ENCODE measurements at places on chromosomes 5 and 9.

- no peak for DNase-seq
Measured at GRCh38 chr9:126361810-126362238, 35.2 kb downstream of the MVB12B start.

DNA sequence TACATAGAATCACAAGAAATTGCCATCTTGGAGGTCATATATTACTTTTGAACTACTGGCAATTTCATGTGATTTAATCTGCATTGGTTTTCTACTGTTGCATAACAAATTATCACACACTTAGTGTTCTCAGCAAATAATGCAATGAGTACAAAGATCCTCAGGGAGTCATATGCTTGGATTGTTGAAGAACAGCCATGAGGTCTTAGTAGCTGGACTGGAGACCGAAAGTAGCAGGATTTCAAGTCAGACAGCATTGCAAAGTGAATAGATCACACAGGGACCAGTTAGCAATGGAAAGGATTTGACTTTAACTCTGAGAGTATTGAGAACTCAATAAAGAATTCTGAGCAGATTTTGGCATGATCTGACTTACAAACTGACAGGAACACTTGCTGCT, 32.2 kb upstream of the FRMD3 start:
- DNase-seq: no peak

DNA sequence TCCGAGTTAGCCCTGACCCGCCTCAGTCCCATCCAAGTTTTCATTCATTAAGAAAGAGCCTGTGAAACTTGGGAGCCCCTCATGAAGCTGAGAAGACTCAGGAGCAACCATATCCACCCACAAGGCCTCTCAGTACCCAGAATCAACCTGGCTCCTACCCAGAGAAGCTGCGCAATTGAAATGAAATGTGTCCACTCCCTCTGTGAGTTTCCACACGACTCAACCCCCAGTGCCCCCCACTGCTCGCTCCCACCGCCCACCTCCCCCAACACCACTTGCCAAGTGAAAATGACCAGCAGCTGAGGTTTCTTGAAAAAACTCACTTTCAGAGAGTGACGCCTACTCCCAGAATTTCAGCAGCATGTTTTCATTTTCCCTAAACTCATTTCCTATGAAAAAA, 104.6 kb downstream of the CDK5RAP2 start:
- DNase-seq: no peak

- DNase-seq: no peak
Measured at GRCh38 chr9:12884736-12885395, 110.0 kb downstream of the LURAP1L start.

DNA sequence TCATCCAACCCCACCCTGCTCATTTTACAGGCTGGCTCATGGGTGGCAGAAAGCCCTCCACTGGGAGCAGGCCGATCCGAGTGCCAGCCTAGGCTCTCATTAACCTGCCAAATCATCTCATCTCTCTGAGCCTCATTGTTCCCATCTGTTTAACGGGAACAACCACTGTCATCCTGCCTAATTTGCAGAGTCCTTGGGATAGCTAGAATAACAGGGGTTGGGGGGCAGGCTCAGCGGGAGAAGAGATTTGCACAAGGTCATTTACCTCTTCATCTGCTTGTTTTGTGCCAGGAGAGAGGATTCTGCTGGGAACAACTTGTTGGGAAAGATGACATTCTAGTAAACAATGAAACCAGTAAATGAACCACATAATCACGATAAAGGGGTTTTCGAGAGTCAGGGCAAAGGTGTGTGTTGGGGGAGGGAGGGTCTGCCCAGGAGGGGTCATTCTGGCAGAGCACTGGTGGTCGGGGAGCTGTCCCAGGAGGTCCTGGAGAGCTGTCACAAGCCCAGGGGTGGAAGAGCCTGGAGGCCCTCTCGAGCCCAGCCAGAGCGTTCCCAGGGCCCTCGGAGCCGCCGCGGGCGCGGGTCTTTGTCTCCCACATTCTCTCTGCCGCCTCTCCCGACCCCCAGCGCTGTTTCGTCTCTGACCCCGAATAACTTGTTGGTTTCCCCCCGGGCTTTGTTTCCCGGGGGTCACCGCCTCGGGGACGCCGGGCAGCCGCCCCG, 22.8 kb upstream of the NDST1 start:
- DNase-seq: no peak

- no peak for DNase-seq
Measured at GRCh38 chr9:106745457-106745856, 117.5 kb upstream of the ZNF462 start.

DNA sequence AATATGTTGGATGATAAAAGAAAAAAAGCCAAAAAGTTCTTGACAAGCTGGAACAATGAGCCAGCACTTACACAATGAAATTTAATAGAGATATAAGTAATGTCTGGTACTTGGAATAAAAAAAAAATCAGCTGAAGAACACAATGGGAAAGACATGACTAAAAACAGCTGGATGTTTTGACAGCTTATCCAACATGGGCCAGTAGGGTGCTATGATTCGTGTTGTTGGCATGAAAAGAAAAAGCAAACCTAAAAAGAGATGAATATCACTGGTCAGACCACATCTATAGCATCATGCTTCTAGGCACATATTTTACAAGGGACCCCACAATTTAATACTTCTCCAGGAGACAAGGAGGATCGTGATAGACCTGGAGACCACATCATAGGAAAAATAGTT, 175.3 kb downstream of the ARL15 start:
- DNase-seq: no peak

DNA sequence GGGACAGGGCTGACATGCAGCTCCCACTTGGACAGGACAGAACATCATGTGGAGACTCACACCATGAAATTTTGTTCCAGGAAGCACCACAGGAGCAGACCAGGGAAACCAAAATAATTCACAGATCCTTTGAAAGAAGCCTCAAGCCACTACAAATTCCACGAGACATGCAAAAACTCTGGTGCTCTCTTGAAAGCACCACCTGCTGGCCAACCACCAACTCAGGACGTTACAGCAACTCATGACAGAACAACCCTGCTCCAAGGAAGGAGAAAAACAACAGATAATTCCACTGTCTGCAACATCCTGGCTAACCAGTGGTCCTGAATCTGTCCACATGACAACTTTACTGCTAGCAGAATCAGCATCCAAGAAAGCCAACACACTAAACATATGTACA, 516.0 kb downstream of the SPATA31D1 start:
- DNase-seq: no peak

DNA sequence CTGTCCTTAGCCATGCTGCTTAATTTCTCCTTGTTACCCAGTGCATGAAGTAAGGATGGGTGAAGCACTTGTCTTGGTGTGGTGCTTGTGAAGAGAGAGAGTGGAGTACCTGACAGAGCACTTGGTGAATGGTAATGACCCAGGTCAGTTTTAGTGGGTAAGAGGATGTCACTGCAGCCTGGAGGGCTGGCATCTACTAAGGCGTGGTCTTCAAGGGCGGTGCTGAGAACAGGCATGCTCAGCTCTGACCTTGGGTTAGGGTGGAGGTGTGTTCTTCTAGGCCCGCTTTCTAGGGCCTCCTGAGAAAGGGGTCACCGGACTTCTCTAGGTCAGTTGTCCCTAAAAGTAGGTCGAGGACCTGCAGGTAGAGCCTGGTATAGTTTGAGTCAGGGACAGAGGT, 25.7 kb downstream of the SH3GL2 start:
- DNase-seq: no peak

DNA sequence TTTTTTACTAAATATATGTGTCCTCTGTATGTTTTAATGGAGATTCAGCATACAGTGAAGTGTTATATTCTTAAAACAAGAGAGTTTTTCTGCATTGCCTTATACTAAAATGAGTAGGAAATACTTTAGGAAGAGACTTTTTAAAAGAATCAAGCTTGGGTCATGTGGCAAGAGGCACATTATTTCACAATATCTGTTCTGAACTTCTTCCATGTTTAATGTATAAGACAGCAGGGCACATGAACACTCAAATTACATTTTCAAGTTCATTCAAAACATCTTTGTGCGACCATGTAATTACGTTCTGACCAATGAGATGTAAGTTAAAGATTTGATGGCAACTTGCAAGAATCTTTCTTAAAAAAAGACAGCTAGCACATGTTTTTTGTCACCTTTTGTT, 1055.9 kb downstream of the NR2F1-AS1 start:
- no peak for DNase-seq

DNA sequence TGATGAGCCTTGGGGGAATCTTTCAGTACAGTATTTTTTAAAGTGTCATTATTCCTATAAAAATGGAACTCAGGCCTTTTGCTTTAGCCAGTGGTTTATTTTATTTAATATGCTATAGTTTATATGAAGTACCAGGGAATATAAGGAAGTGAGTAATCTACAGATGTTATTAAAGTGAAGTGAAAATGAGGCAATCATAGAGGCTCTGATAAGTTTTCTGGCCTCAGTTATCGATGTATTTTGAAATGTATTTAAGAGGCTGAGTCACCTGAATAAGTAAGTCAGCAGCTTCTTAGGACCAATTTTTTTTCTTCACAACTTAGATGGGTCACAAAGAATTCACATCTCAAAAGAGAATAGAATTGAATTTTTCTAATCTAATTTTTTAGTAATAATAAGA, 829.0 kb downstream of the DNAH5 start:
- DNase-seq: no peak

DNA sequence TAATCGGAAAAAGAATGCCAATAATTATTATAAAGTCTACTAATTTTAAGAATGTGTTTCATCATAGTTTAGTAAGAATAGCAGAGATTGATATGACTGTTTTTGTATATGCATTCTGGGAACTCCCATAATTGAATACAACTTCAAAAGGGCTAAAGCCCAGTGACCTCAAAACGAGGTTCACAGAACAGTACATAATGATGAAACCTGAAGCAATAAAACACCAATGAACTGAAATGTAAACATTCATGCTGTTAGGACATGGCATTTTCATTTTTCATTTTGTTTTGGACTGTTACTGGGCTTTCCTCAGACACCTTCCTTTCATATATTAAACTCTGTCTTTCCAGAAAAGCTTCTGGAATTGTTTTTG, 684 bp upstream of the JMY start:
- no peak for DNase-seq

DNA sequence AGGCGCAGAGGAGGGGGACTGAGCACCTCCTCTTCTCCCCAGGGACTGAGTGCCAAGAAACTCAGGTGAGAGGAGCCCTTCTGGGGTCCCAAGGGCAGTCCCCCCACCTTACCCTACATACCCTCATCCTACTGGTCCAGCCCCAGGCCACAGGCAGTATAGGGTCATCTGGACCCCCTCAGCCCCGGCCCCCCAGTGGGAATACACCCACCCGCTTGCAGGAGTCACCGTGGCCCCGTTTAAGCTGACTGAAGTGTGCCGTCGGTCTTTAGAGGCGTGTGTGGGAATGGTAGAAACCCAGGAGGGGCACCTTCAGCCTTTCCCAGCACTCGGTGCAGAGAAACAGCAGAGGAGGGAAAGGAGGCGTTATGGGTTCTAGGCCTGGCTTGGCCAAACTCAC, 30.8 kb downstream of the COL15A1 start:
- no peak for DNase-seq

All from stimulated activated CD8-positive, alpha-beta memory T cell treated with anti-CD3 and anti-CD28 coated beads, Interleukin-15, amount 100 ng/mL, for 1 hour (primary cell).